ENCODE measurements at places on chromosomes 5 and 9. TPM values are rescaled to one million over a fixed set of nuclear protein-coding genes. Genes with fewer than 3 reads are reported as not detected.

- no peak for DNase-seq
These were observed 305.1 kb downstream of the PSAT1 start for GRCh38 chr9:78601957-78602565.

DNA sequence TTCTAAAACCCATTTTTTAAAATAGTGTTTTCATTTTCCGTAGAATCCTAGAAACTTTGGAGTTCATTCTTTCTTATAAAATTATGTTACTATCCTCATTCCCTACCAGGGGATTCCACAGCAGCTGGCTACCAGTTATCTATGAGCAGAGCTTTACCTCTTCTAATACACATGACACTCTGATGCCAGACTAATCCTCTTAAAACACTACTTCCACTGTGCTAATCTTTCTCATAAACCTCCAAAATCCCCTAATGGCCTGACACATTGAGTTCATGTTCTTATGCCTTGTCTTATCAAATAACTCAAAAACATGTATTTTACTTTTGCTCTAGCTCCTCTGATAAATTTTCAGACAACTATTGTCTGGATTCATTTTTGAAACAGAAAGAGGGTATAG is 633.6 kb upstream of the FTMT start:
- no peak for DNase-seq

GRCh38 chr9:1707291-1707690 is 307.9 kb upstream of the SMARCA2 start:
- DNase-seq = no peak

The DBH gene
- 0.32 TPM for total RNA-seq

DNA sequence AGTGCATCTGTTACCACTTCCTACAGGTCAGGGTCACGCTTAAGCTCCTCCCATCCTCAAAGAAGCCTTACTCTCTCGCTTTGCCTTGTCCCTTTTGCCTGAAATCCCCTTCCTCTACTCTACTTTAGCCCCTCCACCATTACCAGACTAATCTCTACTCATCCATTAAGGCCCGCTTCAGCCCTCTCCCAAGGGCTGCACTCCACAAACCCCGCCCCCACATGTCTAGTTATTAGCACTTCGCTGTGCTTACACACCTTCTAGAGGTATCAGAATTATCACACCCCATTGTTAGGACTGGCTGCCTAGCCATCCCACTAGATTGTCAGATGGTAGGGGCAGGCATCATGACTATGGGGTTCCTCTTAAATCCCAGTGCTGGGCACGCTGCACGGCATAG is 565.7 kb upstream of the WWC1 start:
- no peak for DNase-seq

- no peak for DNase-seq
These were observed 124.5 kb downstream of the C5orf15 start for GRCh38 chr5:133843911-133844310.

The QRFP gene
- total RNA-seq = not detected

The PCDHB3 gene
- not detected for total RNA-seq

GRCh38 chr5:113902917-113903660 is 389.6 kb downstream of the YTHDC2 start:
- no peak for DNase-seq

The IFNA2 gene
- total RNA-seq = not detected

- DNase-seq = no peak
These were observed 224.2 kb downstream of the MELK start for GRCh38 chr9:36796671-36797419.

The CCL19 gene
- total RNA-seq = not detected

Measured in T-cell (primary cell).